D721Med (cell line): ENCODE measurements at places on chromosomes 5 and 9.

- DNase-seq: no peak
Measured at GRCh38 chr5:71988808-71989207, 118.5 kb upstream of the MAP1B start.

DNA sequence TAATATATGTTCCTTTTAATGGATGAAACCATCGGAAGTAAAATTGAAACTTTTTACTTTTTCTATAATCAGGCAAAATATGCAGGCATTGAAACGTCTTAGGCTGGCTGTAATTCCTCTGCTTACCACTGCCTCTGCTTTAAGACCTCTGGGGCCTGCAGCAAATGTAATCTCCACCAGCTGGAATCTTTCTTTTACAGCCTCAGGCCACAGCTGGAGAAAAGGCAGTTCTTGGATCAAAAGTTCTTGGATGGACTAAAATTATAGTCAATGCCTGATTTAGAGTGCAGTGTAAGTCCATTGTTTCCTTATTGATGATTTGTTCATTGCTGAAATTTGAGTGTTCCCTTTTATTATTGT lies 396.7 kb downstream of the KCTD16 start:
- DNase-seq: no peak

DNA sequence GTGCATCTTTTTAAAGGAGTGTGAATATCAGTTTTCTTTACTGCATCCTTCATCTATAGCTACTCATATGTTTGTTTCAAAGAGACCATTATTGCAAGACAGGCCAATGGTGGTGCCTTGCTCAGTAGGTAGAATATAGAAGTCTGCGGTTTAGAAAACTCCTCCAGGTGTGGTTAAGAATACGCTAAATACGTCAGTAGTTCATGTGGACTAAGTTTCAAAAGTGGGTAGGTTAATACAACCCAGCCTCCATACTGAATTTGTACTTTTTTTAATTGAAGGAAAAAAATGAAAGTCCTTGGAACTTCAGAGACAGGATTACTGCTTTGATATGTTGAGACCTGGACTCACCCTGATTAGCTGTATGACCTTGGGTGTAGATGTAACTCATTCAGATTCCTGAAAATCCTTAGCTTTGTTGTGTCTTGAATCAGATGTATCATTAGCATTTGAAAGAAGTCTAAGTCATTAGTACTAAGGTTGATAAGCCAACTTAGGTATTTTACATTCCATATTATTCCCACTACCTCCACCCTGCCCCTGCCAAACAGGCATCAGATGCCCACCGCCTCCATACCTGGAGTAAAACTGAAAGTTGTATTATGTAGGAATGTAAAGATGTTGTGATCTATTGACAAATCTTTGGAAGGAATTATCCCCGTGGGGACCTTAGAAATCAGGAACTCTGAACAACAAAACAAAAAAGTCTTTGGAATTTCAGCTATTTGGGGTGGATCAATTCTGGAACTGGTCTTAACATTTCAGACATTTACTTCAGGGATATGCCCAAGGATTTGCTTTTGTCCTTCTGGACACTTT lies 6.1 kb downstream of the BASP1 start:
- DNase-seq: no peak

DNA sequence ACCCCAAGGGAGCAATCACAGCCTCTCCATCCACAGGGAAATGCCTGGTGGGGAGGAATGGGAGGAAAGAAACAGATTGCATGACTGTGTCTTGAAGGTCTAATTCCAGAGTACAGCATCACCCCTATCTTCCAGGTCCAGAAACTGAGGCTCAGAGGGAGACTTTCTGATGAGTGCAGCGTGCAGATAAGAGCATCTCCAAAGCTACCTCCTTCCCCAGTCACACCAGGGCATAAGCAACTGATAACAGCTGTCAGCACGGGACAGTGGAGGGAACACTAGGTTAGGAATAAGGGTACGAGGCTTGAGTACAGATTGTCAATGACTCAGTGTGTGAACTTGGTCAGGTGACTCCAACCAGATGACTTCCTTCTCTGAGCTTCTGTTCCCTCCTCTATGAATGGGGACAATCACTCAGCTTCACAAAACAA lies 126.9 kb downstream of the KCNIP1 start:
- DNase-seq: no peak

- peak; percentile 93 for DNase-seq
Measured at GRCh38 chr9:128818099-128818838, at the start of gene ENDOG. Gene ENDOG, plus strand, starts transcription at chr9:128818500. Its CDS starts 185 bp downstream, at chr9:128818685.

GRCh38 chr5:154568589-154568988 lies 90.6 kb upstream of the HAND1 start:
- no peak for DNase-seq

- no peak for DNase-seq
Measured at GRCh38 chr5:72433522-72433921, 73.7 kb downstream of the ZNF366 start.
